Naive thymus-derived CD4-positive, alpha-beta T cell (primary cell): ENCODE measurements at places on chromosomes 7 and 10.

- no peak for DNase-seq
These were observed 80.5 kb downstream of the TNS3 start for GRCh38 chr7:47501406-47501805.

DNA sequence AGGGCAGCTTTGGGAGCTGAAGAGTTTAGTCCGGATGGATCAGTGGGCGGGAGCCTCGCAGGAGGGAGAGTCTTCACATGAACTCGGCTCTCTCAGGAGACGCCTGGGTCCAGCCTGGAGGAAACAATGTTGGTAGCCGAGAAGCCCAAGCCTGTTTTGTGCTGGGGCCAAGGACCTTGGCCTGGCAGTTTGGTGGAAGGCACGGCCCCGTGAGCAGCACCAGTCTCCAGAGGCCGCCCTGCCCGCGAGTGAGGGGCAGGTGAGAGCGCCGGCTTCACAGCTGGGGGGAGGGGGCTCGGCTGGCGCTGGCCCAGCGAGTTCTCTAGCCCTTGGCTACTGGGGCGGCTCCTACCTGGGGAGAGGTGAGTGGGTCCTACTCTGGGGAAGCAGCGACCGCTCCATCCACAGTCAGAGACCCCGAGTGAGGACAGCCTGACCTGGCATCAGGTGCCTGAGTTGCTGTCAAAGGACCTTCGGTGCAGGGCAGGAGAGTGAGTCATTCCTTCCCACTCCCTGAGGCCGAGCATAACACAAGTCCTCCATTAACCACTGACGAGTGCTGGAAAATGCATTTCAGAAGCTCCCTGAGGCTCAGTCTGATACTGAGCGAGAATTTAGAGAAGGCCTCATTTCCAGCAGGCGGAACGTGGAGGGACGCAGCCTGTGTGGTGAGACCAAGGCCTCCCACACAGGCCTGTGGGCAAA lies 89.3 kb upstream of the DIP2C start:
- no peak for DNase-seq

GRCh38 chr10:120460776-120461175 lies 3.7 kb downstream of the PLPP4 start:
- no peak for DNase-seq

DNA sequence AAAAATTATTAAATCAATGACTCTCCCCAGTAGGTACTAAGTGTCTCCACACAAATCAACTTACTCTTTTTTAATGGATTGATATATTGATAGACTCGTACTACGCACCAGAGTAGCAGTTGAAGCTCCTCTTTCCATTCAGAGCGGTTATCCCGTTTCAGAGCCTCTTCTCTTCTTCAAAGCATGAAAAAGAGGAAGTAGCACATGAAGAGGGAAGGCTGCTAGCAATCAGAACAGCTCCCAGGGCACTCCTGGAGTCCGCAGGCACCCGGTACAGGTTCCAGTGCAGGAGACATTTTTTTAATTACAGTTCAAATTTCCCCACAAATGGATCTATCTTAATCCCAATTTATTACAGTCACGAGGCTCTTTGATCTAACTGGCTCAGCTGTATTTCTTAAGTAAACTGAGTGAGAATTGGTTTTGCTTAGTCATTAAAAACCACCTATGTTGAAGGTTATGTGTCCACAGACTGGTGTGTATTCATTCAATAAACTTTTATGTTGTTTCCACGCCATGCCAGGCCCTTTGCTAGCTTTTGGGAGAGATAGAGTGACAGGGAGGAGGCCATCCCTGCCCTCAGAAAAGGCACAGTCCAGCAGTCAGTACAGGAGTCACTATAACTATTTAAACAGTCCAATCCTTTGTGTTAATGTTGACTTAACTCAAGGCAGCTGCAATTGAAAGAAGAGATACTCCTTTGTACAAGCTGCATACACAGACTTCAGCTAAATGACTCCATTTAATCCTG lies 32.1 kb upstream of the CALN1 start:
- DNase-seq: no peak

GRCh38 chr7:124033095-124033806 lies 384 bp upstream of the TMEM229A start:
- DNase-seq: no peak

- no peak for DNase-seq
These were observed 77.1 kb downstream of the GSAP start for GRCh38 chr7:77338883-77339629.

GRCh38 chr7:149456506-149457421 lies 4.1 kb downstream of the ZNF777 start:
- no peak for DNase-seq

DNA sequence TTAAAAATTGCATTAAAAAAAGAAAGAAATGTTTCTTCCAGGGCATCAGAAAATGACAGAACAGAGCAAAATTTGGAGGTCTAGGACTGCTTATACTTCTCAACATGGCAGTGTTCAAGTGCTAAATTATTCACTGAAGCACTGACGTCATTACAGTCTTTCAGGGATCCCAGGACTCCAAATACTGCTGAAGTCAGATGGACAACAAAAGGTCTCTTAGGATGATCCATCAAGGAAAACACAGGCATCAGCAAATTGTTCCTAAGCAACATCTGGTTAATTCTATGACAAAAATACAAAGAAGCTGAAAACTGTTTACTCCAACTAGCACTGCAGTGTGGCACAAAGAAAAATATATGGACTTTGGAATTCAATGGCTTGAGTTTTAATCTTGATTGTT lies 52.1 kb downstream of the PDK4 start:
- DNase-seq: no peak

- DNase-seq: no peak
These were observed 115.5 kb upstream of the DKK1 start for GRCh38 chr10:52198540-52198939.

DNA sequence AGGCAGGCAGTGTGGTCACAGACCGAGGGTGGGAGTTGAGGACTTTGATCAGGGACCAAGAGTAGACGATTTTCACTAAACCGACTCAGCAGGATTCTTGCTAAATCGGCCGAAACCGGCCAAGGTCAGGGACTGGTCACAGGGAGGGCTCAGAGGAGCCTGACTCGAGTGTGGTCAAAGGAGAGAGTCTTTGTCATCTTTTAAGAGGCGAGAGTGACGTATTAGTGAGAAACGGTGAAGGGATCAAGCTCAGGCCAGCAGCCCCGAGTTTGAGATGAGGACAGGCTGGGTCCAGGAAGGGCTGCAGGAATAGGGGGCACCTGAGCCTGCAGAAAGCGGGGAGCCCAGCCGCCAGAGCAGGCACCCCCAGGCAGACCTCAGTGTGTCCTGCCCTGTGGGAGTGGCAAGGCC lies 41.6 kb upstream of the FAM20C start:
- no peak for DNase-seq

DNA sequence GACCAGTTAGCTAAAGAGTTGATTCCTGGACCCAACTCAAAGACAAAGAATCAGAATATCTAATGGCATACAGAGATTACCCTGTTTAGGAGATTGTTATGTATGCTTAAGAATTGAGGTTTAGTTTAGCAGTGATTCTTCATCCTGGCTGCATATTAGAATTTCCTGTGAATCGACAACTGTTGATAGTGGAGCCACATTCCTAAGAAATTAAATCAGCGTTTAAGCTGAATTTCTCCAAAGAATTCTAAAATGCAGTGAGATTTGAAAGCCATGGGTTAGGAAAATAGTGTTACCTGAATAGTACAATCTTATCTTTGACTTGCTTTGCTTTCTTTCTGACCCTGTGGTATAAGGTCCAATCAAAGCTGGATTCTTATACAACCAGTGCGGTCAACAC lies 16.4 kb upstream of the FERD3L start:
- no peak for DNase-seq

- no peak for DNase-seq
These were observed 151.5 kb downstream of the JAZF1 start for GRCh38 chr7:28029051-28029450.
